ENCODE measurements at places on chromosomes 6 and 20.

- DNase-seq: no peak
These were observed 11.0 kb downstream of the SMOC2 start for GRCh38 chr6:168451805-168452517.

DNA sequence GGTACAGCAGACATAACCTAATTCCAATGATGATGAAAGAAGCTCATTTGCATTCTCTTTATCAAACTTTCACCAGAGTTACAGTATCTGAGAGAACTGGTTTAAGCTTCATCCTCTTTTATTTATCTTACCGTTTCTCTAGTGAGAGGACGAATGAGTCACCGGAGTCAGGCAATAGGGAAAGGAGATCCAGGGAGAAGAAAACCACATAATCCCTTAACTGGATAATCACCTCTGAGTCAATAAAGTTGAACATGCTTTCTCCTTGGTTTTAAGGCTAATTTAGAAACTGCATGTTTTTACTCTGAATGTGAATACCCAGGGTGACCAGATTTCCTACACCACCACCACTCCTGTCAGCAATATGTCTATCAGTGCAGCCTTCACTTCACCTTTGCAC is 313.7 kb upstream of the TBX18 start:
- DNase-seq: no peak

DNA sequence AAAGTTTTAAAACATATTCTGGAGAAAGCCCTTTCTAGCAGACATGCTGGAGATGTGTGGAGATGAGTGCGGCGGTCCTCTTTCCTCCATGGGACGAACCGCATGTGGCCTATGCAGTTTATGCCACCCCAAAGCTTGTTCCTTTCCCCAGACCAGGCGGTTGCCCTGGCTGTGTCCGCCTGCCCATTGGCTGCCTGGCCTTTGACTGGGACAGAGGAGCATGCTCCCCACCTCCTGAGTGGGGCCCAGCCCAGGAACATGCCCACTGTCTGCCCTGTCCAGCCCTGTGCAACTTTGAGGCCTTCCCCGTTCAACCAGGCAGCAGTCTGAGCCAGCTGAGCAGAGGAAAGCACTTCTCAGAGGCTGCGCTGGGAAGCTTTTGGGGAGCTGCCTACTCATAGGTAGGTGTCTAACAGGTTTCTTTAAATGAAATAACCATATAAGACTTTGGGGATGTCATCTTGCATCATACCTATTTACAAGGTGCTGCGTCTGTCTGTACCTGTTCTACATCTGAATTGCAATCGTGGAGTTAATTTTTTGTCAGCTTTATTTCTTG is 20.6 kb downstream of the FOXC1 start:
- no peak for DNase-seq

GRCh38 chr6:4522453-4522852 is 253.8 kb upstream of the CDYL start:
- no peak for DNase-seq

- peak; percentile 50 for DNase-seq
These were observed 108.3 kb upstream of the PHACTR3 start for GRCh38 chr20:59495894-59496510.
